ENCODE measurements at places on chromosomes 7 and 10.

DNA sequence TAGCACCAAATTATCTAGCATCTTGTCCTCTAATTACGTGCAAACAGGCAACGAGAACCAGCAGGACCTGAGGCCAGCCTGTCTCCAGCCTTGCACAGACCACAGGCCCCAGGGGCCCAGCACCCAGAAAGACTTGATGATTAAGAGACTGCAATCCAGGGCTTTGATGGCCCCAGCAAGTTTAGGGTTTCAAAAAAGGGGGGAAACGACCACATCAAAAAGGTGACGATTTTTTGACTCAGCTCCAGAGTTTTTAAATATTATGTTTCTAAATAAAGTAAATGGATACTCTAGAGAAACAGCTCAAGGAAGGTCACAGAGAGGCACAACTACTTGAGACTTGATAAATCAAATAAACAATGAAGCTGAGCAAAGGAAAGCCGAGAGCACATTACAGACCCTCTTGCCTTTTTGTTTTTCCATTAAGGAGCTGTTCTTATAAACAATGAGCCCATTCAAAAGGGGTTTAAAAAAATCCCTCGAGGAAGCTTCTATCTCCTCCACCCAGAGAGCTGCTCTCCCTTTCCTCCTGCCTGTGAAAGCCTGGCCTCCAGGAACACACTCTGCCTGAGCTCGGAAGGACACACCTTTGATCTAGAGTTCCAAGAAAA is 44.1 kb downstream of the GLI3 start:
- DNase-seq, result no peak

DNA sequence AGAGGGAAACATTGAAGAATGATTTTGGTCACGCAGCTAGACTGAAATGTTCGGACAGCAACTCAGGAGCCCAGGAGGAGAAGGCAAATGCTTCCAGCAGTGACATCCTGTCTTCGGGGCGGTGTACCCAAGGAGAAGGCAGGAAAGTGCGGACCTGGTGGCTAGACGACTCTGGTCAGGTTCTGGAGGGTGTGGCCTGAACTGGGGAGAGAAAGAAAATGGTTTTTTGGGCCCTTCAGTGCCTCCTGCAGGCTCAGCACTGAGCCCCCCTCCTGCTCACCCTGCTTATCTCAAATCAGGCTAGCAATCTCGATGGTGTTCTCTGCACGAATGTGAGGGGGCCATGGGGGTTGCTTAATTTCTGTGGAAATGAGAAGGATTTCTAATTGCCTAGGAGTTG is 26.7 kb upstream of the TARP start:
- DNase-seq, result no peak

- DNase-seq, result no peak
Observed at GRCh38 chr7:16524332-16524731, 2.3 kb upstream of the LRRC72 start.

- no peak for DNase-seq
Observed at GRCh38 chr7:100176096-100177044, 811 bp downstream of the GPC2 start.

- no peak for DNase-seq
Observed at GRCh38 chr7:155803418-155804376, 8.6 kb downstream of the SHH start.

DNA sequence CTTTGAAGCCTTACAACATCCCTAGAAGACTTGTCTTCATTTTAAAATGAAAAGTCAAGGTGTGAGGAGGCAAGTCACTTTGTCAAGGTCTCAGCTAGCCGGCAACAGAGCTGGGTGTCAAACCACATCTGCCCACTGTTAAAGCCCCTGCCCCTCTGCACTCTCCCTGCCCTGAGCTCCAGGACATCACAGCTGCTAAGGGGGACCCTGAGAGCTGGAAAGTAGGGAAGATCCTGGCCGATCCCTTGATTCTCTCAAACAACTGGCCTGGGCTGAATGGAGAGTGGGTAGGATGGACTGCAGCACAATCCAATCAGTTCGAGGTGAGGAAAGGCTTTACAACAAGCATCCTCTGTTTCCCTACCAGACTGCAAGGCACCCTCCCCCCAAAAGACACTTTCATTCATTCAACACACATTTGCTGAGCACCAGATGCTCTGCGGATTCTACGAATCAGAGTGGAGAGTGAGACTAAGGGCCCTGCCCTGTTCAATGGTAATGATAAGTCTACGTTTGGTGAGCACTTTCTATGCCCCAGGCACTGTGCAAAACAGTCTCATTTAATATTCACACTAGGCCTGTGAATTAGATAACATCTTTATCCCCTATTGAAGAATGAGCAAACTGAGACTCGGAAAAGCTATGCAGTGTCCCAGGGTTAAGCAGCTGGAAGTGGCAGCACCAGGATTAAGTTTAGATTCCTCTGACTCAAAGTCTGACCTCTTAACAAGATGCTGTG is 148.1 kb downstream of the HERPUD2 start:
- DNase-seq, result no peak

DNA sequence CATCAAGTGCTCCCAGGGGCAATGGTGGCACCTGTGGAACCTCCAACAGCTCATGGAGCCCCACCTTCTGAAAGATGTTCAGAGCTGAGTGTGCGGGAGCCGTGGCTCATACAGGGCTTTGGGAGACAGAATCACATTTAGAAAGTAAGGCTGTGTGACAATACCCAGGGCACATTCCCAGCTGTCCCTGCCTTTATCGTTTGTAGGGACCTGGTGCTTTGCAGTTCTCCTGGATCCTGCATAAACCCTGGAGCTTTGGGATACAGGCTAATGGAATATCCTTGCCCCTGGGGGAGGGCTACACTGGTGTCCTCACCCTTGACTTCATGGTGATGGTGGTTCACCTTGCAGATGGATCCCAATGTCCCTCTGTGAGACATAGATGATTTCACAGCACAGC is 134.8 kb upstream of the LAMB4 start:
- no peak for DNase-seq

- no peak for DNase-seq
Observed at GRCh38 chr7:21318916-21319270, 109.0 kb upstream of the SP4 start.

- DNase-seq, result no peak
Observed at GRCh38 chr7:92276460-92276864, 30.7 kb downstream of the ANKIB1 start.

GRCh38 chr7:79823246-79823951 is 311.2 kb upstream of the GNAI1 start:
- peak; percentile 12 for DNase-seq

- no peak for DNase-seq
Observed at GRCh38 chr7:67344481-67345193, 348.0 kb downstream of the TYW1 start.

- DNase-seq, result no peak
Observed at GRCh38 chr10:73875139-73875475, 752 bp upstream of the CAMK2G start.

DNA sequence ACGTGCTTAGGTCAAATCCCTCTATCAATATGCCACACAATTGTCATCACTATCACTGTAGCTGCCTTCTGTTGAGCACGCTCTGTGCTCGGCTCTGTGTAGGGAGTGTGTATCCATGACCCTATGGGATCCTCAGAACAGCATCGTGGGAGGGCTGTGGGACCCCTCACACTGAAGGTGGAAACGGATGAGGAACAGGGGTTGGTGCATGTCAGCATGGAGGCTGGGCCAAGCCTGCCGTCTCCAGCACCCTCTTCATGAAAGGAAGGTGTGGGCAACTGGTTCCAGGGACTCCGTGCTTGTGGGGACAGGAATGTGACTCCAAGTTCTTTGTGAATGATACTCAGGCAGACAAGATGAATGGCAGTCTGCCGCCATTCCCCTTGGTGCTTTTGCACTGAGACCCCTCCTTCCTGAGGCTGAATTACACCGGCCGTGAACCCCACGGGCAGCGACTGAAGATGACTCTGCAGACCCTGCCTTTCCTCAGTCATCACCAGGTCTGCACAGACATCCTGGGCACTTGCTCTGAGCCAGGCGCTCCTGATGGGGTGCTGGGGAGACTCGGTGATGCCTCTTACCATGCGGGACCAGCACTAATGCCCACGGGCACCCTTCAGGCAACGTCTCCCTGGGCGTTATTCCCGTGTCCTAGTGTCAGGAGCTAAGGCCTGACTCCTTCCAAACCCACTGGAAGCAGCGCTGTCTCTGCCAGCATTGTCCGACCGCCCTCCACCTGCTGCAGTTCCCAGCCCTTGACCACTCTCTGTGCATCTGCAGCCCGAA is 495.2 kb downstream of the TCERG1L start:
- no peak for DNase-seq

DNA sequence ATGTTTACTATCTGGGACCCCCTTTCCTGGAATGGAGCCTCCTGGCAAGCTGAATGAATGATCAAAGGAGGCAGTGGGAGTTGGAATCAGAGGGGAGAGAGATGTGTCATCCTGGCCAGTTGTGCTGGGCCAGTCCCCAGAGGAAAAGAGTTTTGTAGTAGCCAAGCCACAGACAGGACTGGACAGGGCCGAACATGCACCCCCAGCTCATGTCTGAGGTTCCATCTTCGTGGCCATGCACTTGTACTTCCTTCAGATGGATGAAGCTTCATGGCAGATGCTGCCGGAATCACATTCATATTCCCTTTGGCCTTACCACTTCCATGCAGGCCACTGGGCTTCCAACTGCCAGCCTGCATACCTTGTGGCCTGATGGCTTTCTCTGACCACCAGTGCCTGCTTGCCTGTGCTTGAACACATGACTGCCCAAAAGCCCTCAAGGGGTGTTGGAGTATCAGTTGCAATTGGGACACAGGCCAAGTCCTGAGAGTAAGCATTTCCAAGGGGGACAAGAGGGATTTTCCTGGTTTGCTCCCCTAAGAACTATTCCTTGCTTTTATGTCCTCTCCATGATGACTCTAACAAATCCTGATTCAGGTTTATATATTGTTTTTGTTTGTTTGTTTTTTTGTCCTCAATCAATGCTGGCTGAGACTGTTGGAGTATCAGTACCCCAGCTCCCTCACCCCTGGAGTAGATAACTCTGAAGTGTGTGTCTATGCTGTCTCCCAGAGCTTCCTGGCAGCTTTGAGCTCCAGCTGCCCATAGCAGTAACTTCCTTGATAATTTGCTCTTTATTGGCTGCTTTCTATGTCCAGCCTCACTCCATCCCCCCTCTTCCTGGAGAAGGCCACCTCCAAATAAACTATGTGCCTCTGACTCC is 63.6 kb downstream of the TMEM130 start:
- no peak for DNase-seq

- no peak for DNase-seq
Observed at GRCh38 chr10:21238044-21238443, 287.4 kb downstream of the SKIDA1 start.

GRCh38 chr10:131692176-131692575 is 208.6 kb upstream of the PPP2R2D start:
- DNase-seq, result no peak

- DNase-seq, result no peak
Observed at GRCh38 chr10:28947171-28947570, 269.9 kb downstream of the BAMBI start.

DNA sequence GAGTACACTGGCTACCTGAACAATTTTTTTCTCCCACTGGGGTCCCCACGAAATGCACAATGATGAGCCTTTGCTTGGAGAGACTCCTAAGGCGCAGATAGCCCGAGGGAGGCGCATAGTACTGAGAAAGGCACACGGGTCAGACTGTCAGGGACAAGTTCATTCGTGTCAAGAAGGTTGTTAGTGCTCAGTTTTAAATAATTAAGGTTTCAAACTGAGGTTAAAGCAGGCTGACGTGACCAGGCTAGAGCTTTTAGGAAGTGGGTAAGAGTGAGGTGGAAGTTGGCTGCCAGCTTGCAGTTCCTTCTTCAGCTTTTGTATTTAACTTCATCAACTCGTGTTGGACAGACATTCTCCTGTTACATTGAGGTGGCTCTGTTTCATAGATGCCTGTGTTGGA is 31.6 kb downstream of the RBM33 start:
- no peak for DNase-seq
